ENCODE measurements at places on chromosomes 3 and 15.

DNA sequence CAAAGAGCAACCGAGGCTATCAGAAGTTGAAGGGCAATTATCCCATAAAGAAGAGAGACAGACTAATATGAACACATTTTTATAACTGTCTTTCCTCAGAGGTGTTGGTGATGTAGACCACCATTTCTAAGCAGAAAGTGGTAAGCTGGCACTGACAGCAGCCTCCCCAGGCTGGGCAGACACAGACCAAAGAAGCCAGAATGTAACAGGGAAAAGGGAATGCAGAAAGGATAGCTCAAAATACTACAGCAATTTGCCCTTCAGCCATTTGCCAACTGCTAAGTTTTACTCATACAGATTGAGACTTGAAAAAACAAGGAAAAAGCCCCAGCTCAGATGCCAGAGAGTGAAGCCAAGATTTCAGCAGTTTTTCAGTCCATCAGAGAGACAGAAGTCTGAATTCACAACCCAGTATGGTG lies 73.5 kb upstream of the ABI3BP start:
- no peak for DNase-seq

GRCh38 chr15:42324308-42324707 lies 35.0 kb upstream of the CAPN3 start:
- no peak for DNase-seq

DNA sequence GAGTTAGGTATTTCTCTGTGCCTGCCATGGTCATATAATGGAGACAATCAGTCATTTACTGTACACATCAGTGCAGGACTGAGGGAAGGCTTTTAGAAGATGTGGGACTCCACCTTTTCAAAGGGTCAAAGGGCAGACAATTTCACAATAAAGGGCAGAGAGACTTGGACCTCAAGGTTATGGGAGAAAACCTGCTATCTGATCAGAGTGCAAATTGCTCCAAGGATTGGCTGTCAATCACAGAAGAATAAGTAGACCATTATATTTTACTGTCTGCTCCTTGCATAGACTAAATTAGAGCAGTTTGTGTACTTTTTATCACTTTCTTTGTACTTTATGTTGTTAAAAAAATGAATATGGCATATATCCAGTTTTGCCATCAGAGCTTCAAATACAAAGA lies 314.9 kb upstream of the ATP11B start:
- DNase-seq: no peak

DNA sequence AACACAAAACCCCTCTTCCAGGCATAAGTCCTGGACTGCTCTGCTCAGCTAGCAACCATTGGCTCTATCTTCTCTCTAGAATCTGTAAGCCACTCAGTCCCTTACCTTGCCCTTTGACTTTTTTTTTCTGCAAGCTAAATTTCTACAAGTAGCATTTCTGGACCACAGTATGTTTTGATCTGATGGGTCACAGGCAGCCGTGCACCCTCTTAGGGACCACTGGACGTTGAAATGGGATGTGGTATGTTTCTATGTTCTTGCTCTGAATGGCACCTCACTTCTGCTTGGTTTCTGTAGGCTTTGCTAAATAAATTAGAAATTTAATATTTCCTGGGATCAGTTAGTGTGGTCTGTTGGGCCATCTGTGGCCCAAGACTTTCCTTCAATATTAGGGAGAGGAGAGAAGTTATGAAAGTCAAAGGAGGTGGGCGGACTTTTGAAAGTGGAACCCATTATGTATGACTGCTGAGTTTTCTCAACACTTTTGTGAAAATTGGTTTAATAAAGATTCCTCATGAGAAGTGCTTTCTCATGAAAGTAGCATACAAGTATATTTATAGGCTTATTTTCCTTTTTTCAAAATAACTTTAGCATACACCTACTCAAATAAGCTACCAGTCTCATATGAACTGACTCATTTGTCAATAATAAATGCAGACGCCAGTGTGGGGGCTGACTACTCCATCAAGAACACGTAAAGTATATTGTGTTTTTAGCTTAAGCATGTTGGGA lies 18.4 kb upstream of the TIPARP start:
- no peak for DNase-seq

DNA sequence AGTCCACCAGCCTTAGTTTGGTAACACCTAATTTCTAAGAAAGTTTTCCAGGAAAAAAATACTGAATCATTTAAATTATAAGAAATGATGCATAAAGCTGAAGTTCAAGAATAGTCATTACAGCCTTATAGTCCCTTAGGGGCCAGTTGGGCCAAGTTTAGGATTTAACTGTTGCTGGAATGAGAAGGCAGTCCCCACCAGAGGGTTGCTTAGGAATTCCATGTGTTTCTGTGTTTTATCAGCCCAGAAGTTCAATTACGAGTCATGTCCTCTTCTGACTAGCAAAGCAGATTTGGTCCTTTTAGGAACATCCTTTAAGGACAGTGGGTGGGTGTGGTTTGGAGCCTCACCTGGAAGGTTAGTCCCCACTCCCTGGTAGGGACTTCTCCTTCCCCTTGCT lies 57.0 kb upstream of the NR2E3 start:
- no peak for DNase-seq

GRCh38 chr3:123841476-123842238 lies 42.5 kb downstream of the MYLK start:
- no peak for DNase-seq

- DNase-seq: no peak
Observed at GRCh38 chr3:128318275-128318941, 148.3 kb downstream of the DNAJB8 start.

- DNase-seq: peak; percentile 80
Observed at GRCh38 chr3:122794779-122795673, at the start of gene SLC49A4. SLC49A4 (plus strand) TSS chr3:122795069; CDS start chr3:122795193, 124 bp downstream.

GRCh38 chr3:9501226-9501625 lies 52.4 kb downstream of the LHFPL4 start:
- DNase-seq: no peak

- no peak for DNase-seq
Observed at GRCh38 chr3:185549122-185549521, 3.3 kb downstream of the LIPH start.

DNA sequence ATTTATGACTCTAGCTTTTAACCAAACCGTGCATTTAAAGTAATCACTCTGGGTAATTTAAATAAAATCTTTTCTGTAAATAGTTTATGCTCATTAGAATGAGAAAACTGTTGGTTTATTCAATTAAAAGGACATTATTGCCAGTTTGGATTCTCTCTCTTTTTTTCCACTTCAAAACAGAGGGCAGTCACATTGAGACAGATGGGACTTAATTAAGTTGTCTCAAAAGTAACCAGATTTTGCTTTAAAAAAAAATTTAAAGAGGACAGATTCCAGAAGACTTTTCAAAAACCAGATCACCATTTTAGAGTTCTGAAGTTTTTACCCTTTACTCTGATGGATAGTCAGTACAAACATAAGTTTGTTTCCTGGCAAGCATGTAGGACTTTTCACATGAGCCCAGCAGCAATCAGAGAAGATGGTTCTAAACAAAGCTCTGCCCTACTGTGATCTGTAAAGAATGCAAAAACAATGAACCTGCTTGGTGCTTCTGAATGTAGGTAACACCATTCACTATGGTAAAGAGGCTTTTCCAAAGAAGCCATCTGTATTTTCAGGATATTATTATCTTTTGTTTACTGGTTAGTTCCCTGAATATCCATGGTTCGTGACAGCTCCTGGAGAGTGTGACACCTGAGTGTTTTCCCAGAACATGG lies 136.2 kb downstream of the LRTM1 start:
- no peak for DNase-seq

GRCh38 chr15:43511012-43511885 lies 6.2 kb upstream of the MAP1A start:
- no peak for DNase-seq

DNA sequence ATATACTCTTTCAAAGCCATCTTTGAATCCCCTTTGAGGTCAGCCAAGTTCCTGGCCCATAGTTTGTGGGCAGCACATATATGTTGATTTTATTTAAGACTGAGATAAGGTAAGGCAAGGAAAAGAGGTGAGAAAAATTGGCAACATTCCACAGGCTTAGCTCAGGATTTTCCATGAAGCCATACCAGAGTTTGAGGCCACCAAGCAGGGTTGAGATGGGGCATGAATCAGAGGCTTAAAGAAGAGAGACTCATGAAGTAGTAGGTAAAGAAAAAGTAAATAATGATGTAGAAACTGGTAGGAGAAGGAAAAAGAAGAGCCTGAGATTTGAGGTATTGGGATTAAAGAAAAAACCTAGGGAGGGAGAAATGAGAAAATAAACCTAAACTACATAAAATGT lies 89.2 kb downstream of the MYO5A start:
- no peak for DNase-seq

DNA sequence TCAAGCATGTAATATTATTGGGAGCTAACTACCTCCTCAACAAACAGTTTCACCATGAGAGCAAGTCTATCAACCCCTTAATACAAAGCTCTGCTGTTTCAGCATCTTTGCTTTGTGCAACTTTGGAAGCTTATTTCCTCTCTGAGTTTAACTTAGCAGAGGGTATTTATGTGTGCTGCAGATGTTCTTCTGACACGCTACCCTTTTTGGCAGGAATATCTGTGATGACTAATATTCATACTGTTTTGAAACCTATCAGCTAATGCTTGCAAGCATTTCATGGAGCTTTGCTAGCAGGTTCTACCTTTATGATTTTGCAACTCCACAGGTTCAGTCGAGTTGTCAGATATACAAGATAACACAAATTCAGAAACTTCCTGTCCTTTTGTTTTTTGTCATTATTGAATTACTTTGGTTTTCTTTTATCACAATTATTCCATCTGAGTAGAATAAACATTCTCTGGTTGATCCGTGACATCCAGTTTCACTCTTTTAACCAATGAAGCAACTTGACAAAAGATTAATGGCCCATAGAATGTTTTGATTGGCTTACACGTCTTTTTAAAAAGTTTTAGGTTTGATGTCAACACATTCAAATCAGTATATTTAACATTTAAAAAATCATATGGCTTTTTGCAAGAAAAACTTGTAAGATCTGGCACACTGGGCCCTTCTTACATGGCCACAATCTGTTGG lies 1.7 kb upstream of the SLC9A9 start:
- no peak for DNase-seq

- no peak for DNase-seq
Observed at GRCh38 chr15:34496207-34496995, 58.8 kb upstream of the GOLGA8A start.

- DNase-seq: no peak
Observed at GRCh38 chr3:23981136-23981535, 36.0 kb downstream of the NR1D2 start.

DNA sequence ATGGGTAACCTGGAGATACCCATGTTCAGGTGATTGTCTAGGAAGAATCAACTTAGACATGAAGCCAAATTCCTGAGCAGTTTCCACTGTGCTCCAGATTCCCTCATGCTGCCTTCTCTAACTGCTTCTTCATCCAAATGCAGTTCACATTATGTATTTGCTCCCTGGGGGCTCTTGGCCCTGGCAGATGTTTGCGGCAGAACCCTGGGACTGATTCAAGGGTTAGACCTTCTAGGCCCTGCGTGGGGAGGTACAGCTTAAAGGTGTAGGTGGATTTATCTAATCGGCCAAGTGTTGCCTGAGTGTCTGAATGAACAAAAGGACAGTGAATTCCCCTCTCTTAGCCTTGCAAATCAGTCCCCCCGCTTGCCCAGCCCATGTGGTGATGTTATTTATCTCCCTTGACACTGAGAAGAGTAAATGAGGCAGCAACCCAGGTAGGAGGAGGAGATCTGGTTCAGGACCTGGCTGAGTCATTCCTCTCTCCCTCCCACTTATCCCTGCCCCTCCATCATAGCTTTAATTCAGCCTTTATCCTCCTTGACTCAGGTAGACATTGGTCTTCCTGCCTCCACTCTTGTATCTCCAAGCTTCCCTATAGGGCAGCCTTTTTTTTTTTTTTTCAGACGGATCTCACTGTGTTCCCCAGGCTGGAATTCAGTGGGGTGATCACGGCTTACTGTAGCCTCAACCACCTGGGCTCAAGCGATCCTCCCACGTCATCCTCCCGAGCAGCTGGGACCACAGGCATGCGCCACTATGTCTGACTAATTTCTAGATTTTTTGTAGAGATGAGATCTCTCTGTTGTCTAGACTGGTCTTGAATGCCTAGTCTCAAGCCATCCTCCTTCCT lies 54.8 kb downstream of the MAGEF1 start:
- DNase-seq: no peak

GRCh38 chr3:72299321-72299802 lies 514.4 kb upstream of the PROK2 start:
- no peak for DNase-seq

GRCh38 chr15:40846841-40847222 lies 3.0 kb downstream of the SPINT1 start:
- no peak for DNase-seq

- no peak for DNase-seq
Observed at GRCh38 chr3:197746209-197746608, 3.5 kb upstream of the FYTTD1 start.

- no peak for DNase-seq
Observed at GRCh38 chr15:40034186-40034946, 4.6 kb downstream of the SRP14 start.

- no peak for DNase-seq
Observed at GRCh38 chr3:139016430-139017048, 4.2 kb downstream of the PRR23B start.

GRCh38 chr3:100402891-100403290 lies 1.6 kb downstream of the LNP1 start:
- no peak for DNase-seq

DNA sequence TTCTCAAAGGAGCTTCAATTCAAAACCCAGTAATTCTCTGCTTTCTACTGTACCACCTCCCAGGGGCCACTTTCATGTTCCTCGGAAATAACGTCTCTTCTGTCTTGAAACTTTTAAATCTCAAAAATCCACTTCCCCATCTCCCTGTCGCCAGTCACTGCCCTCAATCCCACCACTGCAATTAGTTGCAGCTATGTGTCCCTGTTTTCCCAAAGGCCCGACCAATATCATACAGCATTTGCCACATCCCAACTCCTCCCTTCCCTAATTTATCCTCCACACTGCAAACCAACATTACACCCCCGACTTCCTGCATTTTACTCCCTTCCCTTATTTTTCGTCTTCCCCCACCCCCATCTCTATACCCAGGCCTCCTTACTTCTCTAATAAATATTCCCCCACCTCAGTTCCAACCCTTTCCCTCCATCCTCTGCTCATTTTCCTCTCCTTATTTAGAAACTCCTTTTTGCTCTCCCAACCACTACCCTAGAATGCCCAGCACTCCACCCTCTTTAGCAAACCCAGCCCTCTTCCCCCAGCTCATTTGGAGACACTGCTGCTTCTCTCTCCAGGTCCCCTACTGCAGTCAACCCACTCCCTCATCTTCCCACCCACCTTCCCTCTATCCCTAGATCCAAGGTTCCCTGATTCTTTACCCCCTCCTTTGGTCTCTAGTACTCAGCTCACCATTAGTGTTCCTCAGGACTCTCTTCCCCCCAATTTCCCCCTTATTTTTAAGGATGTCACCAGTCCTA lies 1.1 kb downstream of the NPTN start:
- DNase-seq: no peak

DNA sequence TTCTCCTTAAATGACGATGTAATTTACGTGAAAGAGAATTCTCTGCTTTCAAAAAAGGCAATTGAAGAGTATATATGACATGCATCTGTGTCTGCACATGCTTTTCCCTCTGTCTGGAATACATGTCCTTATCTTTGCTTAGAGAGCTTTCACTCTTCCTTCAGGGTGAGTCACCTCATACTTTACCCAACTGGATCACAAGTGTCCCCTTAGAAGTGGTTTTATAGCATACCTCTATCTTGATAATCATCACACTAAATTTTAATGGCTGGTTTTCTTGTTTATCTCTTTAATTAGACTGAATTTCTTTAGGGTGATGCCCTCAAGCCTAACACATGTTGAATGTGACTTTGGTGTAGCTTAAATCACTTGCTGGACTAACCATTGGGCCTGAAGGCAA lies 178.9 kb downstream of the SV2B start:
- DNase-seq: no peak

- no peak for DNase-seq
Observed at GRCh38 chr15:93217343-93217742, 128.3 kb upstream of the RGMA start.

GRCh38 chr3:24493746-24494617 lies 668 bp downstream of the THRB start:
- no peak for DNase-seq

All from D721Med (cell line).